Stomach (tissue), 19 donors: ENCODE measurements at places on chromosomes 3 and 15. TPM values are rescaled to one million over a fixed set of nuclear protein-coding genes. Genes with fewer than 3 reads are reported as not detected.

GOLGA6L9 gene
- 10.0 TPM for polyA plus RNA-seq

PLA2G4E gene
- not detected for polyA plus RNA-seq

GRCh38 chr15:68586274-68586961 is 7.6 kb downstream of the CORO2B start:
- no peak for DNase-seq
- peaks cover 10% of the 10 kb centered on the region for H3K27me3 ChIP-seq
- peak overlapping the region; percentile 51 for H3K27ac ChIP-seq
- no peak overlapping the region for H3K4me3 ChIP-seq

- no peaks in the 10 kb centered on the region for H3K4me1 ChIP-seq
- H3K27ac ChIP-seq = no peak overlapping the region
- peak; percentile 26 for DNase-seq
Observed at GRCh38 chr15:94576889-94577533, 345.6 kb downstream of the MCTP2 start.

GRCh38 chr3:171643681-171644080 is 166.6 kb downstream of the PLD1 start:
- H3K4me1 ChIP-seq = no peaks in the 10 kb centered on the region
- DNase-seq = no peak
- H3K4me3 ChIP-seq = no peak overlapping the region
- no peak overlapping the region for H3K27ac ChIP-seq
- no peaks in the 10 kb centered on the region for H3K36me3 ChIP-seq
